NCI-H187 (cell line): ENCODE measurements at places on chromosomes 12 and 14.

GRCh38 chr14:21098076-21098891 is at the start of gene ZNF219:
Gene ZNF219 (minus strand): TSS chr14:21098655. CDS start chr14:21093591, 5,064 bp downstream.
- peak; percentile 35 for DNase-seq

- no peak for DNase-seq
These were observed 46.0 kb downstream of the YEATS4 start for GRCh38 chr12:69405566-69405865.

- no peak for DNase-seq
These were observed 160.2 kb downstream of the PPM1H start for GRCh38 chr12:62774794-62775193.

GRCh38 chr12:66309606-66310005 is 7.3 kb downstream of the HELB start:
- DNase-seq, result no peak

- no peak for DNase-seq
These were observed 657.5 kb upstream of the TBX3 start for GRCh38 chr12:115341442-115341841.

GRCh38 chr12:49868952-49869815 is 26.3 kb upstream of the BCDIN3D start:
- no peak for DNase-seq

GRCh38 chr12:38691164-38691563 is 214.2 kb downstream of the CPNE8 start:
- no peak for DNase-seq

GRCh38 chr12:109888179-109889020 is 8.1 kb upstream of the GLTP start:
- no peak for DNase-seq

- no peak for DNase-seq
These were observed 39.0 kb downstream of the TTC9 start for GRCh38 chr14:70680748-70681147.

GRCh38 chr12:9969673-9970072 is 1.5 kb upstream of the CLEC12A start:
- DNase-seq, result no peak

DNA sequence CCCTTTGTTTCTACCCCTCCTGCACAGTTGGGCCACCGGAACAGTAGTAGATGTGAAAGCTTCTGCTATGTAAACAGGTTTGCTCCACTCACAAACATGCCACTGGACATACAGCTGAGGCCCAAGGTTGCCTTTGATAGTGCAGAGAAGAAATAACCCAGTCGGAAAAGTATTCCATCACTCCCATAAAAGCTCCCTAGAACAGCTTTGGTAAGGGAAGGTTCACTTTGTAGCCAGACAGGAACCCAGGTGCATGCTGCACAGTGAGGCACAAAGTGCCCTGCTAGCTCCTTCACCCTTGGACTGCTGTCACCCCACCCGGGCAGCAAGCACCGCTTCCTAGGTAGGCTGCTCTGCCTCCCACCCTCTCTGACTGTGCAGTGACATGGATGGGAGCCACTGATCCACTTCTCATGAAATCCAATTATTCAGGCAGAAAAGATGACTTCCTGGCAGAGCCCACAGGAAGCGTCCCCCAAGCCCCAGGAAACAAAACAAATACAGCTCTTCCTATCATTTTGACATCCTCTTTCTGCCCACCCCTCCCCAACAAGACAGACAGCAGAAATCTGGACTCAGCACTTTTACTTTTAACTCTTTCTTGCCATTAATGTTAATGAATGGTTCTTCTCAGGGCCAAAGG is 100.2 kb downstream of the SRGAP1 start:
- DNase-seq, result no peak

GRCh38 chr12:48472259-48472658 is at the start of gene ANP32D:
Gene ANP32D (plus strand): TSS chr12:48472559. CDS start chr12:48472665, 106 bp downstream.
- no peak for DNase-seq

DNA sequence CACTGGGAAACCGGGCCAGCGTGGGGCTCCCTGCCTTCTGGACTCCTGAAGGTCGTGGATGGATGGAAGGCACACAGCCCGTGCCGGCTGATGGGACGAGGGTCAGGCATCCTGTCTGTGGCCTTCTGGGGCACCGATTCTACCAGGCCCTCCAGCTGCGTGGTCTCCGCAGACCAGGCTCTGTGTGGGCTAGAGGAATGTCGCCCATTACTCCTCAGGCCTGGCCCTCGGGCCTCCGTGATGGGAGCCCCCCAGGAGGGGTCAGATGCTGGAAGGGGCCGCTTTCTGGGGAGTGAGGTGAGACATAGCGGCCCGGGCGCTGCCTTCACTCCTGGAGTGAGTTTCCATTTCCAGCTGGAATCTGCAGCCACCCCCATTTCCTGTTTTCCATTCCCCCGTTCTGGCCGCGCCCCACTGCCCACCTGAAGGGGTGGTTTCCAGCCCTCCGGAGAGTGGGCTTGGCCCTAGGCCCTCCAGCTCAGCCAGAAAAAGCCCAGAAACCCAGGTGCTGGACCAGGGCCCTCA is 26.9 kb downstream of the HIP1R start:
- DNase-seq, result no peak
